Caudate nucleus (tissue), 63 donors: ENCODE measurements at places on chromosomes 7 and 10.

DNA sequence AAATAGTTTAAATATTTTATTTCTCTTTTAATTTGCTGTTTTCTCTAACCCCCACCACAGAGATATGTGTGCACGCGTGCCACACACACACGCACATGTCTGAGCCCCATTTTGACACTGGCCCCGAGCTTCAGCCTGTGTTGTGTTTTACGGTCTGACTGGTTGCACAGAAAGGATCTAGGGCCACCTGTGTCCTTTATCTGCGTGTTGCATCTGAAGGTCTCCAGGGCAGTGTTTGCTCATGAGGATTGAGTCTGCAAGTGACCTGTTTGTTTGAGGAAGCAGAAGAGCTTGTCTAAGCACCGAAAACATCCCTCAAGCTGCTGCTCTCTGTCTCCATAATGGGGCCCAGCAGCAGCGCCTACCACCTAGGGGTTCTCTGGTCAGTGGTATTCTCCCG lies 266.4 kb upstream of the LYZL1 start:
- DNase-seq, result no peak

- no peak for DNase-seq
Measured at GRCh38 chr10:4658777-4659176, 167.2 kb upstream of the AKR1E2 start.

GRCh38 chr10:21292763-21293517 lies 232.5 kb downstream of the SKIDA1 start:
- no peak for DNase-seq

DNA sequence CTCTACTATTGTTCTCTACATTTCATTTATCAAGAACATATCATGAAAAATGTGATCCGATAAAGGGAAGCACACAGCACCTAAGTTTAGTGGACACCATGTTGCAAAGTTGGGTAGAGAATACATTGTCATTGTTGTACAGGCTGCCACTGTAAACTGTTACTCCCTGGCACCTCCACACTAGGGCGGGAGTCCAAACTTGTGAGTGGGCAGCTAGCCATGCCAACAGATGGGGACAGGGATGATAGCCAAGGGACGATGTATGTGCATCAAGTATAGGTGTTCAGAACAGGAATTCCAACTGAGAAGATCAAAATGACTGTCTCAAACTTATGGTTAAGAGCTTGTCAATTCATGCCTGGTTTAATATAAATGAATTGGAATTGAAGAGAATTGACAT lies 31.1 kb upstream of the COMMD3 start:
- no peak for DNase-seq

- DNase-seq, result no peak
Measured at GRCh38 chr7:33593611-33594010, 311.7 kb upstream of the BMPER start.

DNA sequence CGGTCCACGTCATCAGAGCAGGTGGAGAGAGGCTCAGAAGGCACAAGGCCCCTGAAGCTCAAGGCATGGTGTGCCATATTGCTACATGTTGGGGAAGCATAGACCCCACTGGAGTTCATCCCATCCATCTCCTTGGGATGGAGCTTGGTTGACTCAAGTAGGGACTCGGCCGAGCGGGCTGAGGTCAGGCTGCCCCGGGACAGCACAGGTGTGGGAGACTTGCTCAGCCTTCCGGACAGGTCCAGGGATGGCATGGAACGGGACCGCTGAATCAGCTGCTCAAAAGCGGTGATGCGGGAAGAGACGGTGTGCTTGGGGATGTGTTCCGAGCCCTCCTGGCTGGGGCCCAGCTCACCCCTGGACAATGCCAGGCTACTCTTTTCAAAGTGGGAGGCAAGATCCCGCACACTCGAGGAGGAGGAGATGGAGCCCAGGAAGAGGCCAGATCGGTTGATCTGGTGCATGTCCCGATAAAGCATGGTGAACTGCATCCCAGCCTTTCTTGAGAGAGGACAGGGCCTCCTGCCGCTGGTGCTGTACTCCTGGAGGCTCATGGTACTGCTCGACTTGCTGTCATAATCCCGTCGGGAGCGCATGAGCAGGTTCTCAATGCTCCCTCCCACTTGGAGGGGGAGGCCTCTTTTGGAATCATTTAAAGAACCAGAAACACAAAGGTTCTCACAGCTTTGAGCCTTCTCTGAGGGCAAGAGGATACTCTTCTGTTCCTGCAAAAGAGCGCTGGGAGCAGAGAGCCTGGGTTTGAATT lies 65.6 kb upstream of the PDLIM1 start:
- DNase-seq, result no peak

GRCh38 chr7:100676501-100677306 lies 3.2 kb downstream of the GNB2 start:
- no peak for DNase-seq

GRCh38 chr7:102823390-102824119 lies 74.8 kb downstream of the FAM185A start:
- no peak for DNase-seq

- DNase-seq, result no peak
Measured at GRCh38 chr10:71761105-71761511, 12.2 kb downstream of the VSIR start.

GRCh38 chr10:63415640-63416244 lies 50.0 kb downstream of the JMJD1C start:
- DNase-seq, result no peak

GRCh38 chr10:82742478-82742877 lies 867.5 kb downstream of the NRG3 start:
- no peak for DNase-seq

- DNase-seq, result no peak
Measured at GRCh38 chr7:18294411-18294810, 201.1 kb upstream of the HDAC9 start.

GRCh38 chr10:51472154-51472553 lies 227.2 kb downstream of the CSTF2T start:
- no peak for DNase-seq

- DNase-seq, result no peak
Measured at GRCh38 chr7:12851841-12852240, 164.4 kb downstream of the ARL4A start.

DNA sequence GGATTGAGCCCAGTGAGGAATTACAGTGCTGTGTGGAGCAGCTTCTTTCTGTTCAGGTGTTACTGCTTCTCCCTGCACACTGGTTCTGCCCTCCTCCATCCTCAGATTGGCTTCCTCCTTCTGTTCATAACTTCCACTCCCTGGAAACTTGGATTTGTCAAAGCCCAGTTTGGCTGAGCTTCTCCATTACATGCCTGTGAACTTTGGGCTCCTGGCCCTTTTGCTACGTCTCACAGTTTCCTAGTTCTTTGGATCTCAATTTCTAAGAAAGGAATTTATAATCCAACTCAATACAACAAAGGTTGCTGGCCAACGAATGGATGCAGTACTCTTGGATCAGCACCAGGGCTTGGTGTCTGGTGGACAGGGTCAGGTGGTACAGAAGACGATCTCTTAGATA lies 318.1 kb downstream of the RPS24 start:
- no peak for DNase-seq

- no peak for DNase-seq
Measured at GRCh38 chr7:4806983-4807597, 31.7 kb downstream of the AP5Z1 start.

DNA sequence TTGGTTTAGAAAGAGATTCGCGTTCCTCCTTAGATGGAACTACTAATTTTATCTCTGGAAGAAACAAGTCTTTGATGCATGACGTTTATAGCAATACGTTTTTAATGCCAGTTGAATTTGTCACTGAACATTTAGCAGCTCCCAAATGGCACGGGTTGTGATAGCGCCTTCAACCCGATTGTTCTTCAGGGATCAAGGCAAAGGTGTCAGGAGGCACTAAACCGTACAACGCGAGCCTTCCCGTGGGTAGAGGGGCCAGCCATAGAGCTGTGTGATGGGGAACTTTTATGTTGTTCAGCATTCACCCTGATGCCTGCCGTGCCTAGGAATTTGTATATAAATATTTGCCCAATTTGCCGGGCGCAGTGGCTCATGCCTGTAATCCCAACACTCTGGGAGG lies 3.4 kb downstream of the GET4 start:
- no peak for DNase-seq

- no peak for DNase-seq
Measured at GRCh38 chr10:117399341-117400196, 24.3 kb upstream of the PDZD8 start.

- no peak for DNase-seq
Measured at GRCh38 chr10:73653701-73654100, 2.1 kb downstream of the SYNPO2L start.

DNA sequence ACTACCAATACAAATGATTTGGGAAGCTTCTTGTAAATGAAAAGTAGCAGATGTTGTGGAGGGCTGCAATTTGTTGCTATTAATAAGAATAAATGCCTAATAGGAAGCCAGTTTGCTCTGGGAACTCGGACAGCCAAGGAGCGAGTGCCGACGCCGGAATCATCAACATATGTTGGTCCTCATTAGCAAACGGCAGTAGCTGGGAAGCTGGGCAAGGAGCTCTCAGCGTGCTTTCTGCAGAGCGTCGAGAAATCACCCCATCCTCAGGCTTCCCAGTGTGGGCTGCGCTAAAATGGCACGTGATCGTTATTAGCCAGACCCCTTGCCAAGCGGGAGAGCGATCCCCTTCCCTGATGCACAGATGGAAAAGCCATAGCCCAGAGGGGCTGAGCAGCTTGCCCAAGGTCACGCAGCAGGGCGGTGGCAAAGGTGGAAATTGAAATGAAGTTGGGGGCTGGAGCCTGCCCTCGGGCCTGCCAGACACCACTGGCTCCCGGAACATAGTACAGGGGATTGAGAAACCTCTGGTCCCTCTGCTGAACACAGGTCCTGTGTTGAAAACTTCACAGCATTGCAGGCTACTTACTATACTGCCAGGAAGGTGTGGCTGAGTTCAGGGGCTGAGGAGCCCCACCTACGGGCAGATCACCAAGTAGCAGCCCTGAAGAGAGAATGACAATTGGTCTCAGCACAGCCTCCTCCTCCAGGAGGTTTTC lies 326.9 kb downstream of the PLXNA4 start:
- DNase-seq, result no peak

- DNase-seq, result no peak
Measured at GRCh38 chr10:59323036-59323459, 39.3 kb downstream of the FAM13C start.

GRCh38 chr10:47441938-47442337 lies 42.0 kb downstream of the ANXA8 start:
- DNase-seq, result no peak

DNA sequence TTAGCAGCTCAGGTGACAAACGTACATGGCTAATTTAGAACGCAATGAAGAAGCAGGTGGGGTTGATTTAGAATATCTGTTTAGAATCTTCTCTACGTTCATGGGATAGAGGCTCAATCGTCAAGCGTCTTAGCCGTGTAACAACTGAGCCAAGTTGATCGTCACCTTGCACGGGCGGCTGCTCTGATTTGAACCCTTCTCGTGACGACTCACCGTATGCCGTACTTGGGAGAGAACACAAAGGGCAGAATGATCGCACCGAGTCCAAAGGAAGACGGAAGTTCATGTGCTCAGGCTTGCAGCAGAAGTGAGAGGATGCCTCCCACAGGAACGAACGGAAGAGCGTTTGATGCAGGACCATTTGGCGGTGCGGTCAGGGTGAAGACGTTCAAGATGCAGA lies 108.3 kb upstream of the TCERG1L start:
- no peak for DNase-seq

- DNase-seq, result no peak
Measured at GRCh38 chr10:18066947-18067346, 73.3 kb upstream of the CACNB2 start.

DNA sequence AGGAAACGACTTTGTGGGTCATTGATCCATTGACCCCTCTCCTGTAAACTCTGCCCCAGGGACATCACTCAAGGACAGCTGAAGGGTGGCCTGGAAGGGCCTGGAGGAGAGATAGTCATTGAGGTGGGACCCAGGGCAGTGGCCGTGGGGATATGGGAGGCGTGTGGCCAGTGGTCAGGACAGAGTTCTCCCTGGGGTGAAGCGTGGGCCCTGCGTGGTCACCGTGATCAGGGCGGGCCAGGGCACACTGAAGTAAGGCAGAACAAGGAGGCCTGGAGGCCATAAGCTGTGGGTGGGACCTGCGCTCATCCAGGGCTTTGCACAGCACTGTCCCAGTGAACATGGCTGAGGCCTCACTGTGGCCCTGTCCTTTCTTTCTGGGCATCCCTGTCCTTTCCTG lies 177.9 kb downstream of the ZNF248 start:
- no peak for DNase-seq

- DNase-seq, result peak; percentile 59
Measured at GRCh38 chr10:89414879-89415821, 782 bp downstream of the IFIT5 start.

DNA sequence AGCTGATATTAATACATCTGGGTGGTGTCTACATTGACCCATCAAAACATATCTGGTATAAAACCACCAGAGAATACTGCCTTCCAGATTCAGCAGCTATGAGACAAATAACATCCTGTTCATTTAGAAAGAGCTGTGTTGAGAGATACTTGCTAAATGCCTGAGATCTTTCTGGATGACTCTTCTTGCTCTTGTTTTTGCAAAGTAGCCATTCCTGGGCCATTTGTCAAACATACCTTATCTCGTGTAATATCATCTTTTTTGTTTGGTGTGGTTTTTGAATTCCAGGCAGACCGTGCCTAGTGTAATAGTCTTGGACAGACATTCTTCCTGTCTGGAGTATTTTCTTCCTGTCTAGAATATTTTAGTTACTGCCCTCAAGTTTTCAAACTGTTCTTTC lies 74.7 kb upstream of the PRR15 start:
- no peak for DNase-seq

- no peak for DNase-seq
Measured at GRCh38 chr10:18456984-18457383, 194.4 kb downstream of the NSUN6 start.

- DNase-seq, result no peak
Measured at GRCh38 chr10:107715565-107715964, 551.1 kb upstream of the SORCS1 start.

DNA sequence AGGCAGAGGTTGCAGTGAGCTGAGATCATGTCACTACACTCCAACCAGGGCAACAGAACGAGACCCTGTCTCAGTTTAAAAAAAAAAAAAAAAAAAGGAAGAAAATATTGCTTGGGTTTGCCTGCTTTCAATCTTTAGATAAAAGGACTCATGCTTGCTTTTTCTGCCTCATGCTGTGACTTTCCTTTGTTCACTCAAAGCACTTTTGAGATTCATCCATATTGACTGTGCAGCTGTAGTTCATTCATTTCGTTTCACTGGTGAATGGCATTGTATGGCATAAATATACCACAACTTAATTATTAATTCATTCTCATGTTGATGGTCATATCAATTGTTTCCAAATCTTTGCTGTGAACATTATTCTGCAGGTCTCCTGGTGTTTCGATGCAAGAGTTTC lies 97.6 kb upstream of the NFE2L3 start:
- DNase-seq, result no peak
